GM10248 (cell line): ENCODE measurements at places on chromosomes 2 and 18.

- DNase-seq = no peak
These were observed 39.5 kb downstream of the SDC1 start for GRCh38 chr2:20185176-20186022.

GRCh38 chr2:108288534-108289106, at the start of gene SULT1C2:
Gene SULT1C2 (plus strand): TSS chr2:108288895. CDS start chr2:108293668, 4,773 bp downstream.
- no peak for DNase-seq

GRCh38 chr18:13437796-13438506, 219.4 kb downstream of the LDLRAD4 start:
- no peak for DNase-seq

GRCh38 chr2:198279026-198279425, 474.6 kb downstream of the PLCL1 start:
- DNase-seq = no peak

- no peak for DNase-seq
These were observed 92.9 kb downstream of the COL5A2 start for GRCh38 chr2:189086710-189087109.

GRCh38 chr2:190277234-190278112, 42.2 kb downstream of the HIBCH start:
- DNase-seq = no peak

DNA sequence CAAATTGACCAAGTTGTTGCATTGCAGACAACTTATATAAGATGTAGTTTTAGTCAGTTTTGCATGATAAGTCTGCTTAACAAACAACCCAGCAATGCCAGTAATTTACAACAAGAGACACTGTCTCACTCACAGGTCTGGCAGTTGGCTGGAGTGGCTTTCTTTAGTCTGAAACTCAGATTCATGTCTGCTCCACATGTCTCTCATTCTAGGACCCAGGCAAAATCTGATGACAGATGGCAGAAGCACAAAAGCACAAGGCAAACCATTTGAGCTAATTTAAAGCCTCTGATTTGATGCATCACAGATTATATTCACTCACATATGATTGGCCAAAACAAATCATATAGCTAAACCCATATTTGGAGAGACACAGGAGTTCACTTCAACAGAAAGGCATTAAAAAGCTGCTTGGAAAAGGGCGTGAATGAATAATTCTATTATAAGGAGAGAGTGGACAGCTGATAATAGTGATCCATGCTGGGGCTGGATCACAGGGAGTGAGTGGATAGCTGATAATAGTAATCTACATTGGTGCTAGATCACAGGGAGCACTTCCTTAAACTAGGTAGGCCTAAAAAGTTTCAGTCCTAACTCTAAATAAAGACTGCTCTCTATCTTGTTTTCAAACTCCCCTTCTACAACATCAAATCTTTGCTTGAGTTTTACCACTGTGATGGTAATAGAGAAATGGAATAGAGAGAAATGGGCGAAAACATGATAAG, 593.2 kb upstream of the ZNF804A start:
- DNase-seq = no peak

DNA sequence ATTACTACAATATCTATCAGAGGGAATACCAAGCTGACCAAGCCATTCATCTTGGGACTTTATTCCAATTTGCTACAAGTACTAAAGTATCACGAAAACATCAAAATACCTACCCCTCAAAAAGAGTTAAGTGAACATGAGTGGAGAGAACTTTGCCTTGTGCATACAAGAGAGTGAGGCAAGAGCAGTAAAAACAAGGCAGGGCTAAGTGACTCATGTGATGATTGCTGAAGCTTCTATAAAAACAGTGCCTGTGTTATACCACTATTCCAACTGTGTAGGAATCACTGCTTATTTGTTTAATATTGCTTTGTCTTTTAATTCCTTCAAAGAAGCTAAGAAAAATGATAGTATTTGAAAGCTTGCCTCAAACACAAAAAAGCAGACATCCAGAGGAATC, 61.2 kb downstream of the FARSB start:
- DNase-seq = no peak

DNA sequence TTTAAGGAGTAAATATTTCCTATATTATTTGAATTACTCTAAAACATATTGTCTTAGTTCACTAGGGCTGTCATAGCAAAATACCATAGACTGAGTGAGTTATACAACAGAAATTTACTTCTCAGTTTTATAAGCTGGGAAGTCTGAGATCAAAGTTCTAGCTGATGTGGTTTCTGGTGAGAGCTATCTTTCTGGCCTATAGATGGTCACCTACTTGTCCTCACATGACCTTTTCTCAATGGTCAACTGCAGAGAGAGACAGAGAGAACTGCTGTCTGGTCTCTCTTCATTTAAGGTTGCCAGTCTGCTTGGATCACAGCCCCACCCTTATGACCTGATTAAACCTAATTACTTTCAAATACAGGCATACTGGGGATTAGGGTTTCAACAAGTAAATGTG, 490.9 kb downstream of the FBXO15 start:
- no peak for DNase-seq

DNA sequence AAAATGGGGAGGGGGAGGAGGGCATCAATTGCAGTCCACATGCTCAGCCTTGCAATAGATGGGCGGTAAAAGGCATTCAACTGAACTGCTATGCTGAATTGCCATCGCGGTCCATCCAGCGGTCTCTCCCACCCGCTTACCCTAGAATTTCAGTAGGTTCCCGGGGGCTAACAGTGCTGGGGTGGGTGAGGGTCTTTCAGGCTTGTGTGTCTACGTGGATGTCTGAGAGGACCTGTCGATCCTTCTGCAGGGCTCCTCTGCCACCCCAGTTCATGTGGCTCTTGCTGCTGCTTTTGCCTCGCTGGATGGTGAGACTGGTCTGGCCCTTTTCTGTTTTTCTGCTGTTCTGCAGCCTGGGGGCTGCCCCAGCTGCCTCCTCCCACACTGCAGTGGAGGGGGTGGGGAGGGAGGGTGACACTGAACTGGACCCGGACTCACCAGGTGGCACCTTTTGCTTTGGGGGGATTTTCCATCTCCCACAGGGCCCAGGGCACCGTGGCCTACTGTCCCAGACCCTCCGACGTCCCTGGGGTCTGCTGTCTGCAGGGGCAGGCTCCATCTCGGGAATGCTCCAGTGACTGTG, 14.1 kb downstream of the ACKR3 start:
- no peak for DNase-seq

GRCh38 chr2:26570083-26570430, 71.1 kb downstream of the CIB4 start:
- no peak for DNase-seq
